A673 (cell line): ENCODE measurements at places on chromosomes 11 and 22. TPM values are rescaled to one million over a fixed set of nuclear protein-coding genes. Genes with fewer than 3 reads are reported as not detected.

CCDC81 gene
- total RNA-seq, result 0.98 and 1.1 TPM in 2 replicates

CASP5 gene
- not detected in 2 replicates for total RNA-seq

OR8B2 gene
- total RNA-seq, result not detected in 2 replicates

PTPRCAP gene
- total RNA-seq, result 0.56 and 1.3 TPM in 2 replicates

RASL10A gene
- total RNA-seq, result 0.68 TPM in 1 of 2 replicates, not detected in the other

HEPN1 gene
- total RNA-seq, result not detected in 2 replicates

RIC3 gene
- not detected in 2 replicates for total RNA-seq

OR52A5 gene
- total RNA-seq, result not detected in 2 replicates

NXPE1 gene
- not detected in 2 replicates for total RNA-seq

ANGPTL5 gene
- total RNA-seq, result not detected in 2 replicates

OR52A1 gene
- total RNA-seq, result not detected in 2 replicates
